GM10248 (cell line): ENCODE measurements at places on chromosomes 16 and 17.

GRCh38 chr16:24939224-24939623 lies 75.9 kb downstream of the ARHGAP17 start:
- DNase-seq: no peak

- no peak for DNase-seq
Measured at GRCh38 chr16:68179196-68179795, 56.6 kb downstream of the ESRP2 start.

DNA sequence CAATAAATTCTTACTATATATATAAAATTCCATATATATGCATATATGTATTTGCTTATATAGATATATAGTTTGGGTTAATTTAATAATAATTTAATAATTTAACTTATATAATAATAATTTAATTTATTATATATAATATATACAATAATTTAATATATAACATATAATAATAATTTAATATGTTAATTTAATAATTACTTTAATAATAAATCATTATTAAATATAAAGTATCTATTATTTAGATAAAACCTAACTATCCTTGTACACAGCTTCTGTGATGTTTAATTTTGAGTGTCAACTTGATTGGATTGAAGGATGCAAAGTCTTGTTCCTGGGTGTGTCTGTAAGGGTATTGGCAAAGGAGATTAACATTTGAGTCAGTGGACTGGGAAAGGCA lies 40.6 kb upstream of the CDH13 start:
- DNase-seq: no peak

DNA sequence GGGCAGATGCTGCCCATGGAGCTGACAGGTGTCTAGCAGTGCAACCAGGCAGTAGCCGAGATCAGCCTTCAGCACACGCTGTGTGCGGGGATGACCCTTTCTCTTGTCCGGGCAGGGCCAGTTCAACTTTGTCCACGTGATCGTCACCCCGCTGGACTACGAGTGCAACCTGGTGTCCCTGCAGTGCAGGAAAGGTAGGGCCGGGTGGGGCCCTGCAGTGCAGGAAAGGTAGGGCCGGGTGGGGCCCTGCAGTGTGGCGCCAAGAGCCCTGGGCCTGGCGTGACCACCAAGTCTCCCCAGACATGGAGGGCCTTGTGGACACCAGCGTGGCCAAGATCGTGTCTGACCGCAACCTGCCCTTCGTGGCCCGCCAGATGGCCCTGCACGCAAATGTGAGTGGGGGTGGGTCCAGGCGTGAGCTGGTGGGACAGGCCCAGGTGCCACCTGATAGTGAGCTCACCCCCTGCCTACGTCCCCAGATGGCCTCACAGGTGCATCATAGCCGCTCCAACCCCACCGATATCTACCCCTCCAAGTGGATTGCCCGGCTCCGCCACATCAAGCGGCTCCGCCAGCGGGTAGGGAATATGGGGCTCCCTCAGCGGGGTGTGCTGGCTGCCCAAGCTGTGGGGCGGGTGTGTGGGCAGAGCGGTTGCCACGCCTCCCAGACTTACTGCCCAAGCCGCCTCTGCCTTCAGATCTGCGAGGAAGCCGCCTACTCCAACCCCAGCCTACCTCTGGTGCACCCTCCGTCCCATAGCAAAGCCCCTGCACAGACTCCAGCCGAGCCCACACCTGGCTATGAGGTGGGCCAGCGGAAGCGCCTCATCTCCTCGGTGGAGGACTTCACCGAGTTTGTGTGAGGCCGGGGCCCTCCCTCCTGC lies 40.2 kb downstream of the TSC2 start:
- no peak for DNase-seq

DNA sequence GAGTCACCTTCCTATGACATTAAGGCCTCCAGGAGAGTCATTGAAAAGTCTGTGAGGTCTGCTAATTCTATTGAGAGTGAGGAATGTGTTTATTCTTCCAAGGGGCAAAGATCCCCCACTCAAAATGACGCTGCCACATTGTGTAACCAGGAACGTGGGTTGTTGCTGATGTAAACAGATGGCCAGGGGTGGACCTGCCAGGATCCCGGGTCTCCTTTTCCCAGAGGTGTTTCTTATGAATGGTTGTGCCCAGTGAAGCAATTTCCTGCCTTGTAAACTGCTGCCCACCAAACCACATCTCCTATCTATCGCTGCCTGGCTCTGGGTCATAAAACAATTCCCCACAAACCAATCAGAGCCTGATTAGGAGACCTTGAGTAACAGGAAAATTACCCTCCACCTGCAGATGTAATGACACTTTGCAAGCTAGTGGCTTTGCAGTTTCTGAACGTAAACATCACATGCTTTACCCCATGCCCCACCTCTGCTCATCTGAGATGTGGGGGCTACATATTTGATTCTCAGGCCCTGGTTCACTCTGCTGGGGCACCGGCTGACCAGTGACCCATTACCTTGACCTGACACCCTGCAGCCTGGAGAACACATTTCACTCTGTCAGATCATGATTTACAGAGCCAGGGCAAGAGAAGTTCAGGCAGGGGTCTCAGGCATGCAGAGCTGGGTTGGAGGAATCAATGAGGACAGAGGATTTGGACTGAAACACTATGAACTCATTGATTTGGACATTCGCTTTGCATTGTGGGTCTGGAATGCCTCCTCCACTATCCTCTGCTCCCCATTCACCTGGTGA lies 33.1 kb upstream of the DDX52 start:
- DNase-seq: no peak

- no peak for DNase-seq
Measured at GRCh38 chr16:64437706-64438324, 684.0 kb downstream of the CDH11 start.

DNA sequence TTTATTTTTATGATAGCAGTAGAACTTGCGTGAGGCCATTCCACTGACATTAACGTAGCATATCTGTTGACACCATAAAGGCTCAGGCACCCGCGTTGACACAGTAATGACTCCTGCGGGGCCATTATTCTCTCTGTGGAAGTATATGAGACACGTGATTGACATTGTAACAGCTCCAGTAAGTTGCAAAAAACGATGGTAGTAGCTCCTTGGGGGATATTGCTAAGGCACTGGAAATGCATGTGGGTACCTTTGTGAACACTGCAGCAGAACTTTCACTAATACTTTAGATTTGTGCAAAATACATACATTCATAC lies 918.8 kb upstream of the CDH8 start:
- DNase-seq: no peak

DNA sequence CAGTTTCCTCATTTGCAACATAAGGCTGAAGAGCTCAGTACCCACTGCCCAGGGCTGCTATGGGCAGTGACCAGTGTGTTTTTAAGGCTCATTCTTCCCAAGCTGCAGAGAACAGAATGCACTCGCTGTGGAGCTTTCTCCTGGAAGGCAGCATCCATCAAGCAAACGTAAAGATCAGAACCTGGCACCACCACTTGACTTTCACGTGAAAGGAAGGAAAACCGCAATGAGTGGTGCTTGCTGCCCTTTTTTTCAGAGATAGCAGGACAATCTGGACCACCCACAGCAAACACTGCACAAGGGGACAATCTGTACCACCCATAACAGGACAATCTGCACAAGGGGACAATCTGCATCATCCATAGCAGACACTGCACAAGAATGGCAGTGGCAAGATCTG lies 11.2 kb downstream of the CSNK1D start:
- no peak for DNase-seq

DNA sequence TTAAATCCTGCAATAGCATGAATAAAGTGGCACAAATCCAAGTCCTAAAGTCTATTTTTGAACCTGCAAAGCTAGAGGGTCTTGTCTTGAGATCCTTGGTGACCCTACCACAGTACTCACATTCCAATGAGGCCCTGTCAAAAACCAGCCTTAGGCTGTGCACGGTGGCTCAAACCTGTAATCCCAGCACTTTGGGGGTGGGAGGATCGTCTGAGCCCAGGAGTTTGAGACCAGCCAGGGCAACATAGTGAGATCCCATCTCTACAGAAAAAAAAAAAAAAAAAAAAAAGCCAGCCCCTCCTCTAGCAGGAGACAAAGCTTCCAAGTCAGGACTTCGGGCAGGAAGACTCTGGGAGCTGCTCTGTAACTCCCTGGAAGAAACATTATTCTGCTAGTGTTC lies 16.3 kb downstream of the CYTH1 start:
- no peak for DNase-seq
